Kidney tubule cell (primary cell): ENCODE measurements at places on chromosomes 6 and 20.

DNA sequence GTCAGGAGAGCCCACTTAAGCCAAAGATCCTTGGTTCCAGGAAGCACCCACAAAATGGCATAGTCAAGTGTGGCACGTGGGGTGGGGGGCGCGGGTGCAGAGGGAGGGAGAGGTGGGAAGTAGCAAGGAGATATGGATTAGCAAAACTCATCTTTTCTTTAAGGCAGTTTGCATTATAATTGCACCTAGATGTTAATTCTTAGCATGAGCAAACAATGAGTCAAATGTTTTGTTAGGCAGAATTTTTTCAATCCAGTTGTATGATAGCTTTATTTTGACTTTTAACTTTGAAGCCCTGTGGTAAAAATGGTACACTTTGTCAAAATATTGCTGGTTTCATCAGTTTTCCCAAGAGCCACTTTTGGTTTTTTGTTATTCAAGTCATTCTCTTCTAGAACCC is 15.0 kb downstream of the SCAND1 start:
- no peak for DNase-seq

GRCh38 chr6:118306392-118307238 is 241.5 kb upstream of the PLN start:
- DNase-seq: no peak

DNA sequence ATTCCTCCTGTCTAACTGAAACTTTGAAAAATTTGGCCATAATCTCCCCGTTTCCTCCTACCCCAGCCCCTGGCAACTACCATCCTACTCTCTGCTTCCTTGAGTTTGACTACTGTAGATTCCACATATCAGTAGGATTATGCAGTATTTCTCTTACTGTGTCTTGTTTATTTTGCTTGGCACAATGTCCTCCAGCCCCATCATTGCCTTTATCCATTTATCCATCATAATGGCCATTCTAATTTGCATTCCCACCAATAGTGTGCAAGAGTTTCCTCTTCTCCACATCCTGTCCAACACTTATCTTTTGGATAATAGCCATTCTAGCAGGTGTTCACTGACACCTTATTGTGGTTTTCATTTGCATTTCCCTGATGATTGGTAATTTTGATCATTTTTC is 202.3 kb downstream of the THBS2 start:
- no peak for DNase-seq

DNA sequence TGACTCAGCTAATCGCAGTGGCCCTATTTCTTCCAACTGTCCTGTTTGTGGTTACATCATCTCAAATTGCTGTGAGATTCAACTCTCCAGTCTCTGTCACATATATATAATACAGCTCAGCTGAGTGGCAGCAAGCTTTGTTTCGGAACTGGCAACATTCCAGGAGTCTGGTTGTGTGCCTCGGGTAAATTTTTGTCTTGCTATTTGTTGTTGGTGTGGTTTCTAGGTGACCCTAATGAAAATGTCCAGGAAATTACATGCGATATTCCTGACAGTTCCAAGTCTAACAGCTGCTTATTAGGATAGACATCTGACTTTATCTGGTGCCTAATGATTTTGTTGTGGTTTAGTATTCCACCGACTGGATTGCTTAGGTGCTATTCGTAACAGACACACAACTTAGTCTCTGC is 581.8 kb downstream of the CD109 start:
- DNase-seq: peak; percentile 17

DNA sequence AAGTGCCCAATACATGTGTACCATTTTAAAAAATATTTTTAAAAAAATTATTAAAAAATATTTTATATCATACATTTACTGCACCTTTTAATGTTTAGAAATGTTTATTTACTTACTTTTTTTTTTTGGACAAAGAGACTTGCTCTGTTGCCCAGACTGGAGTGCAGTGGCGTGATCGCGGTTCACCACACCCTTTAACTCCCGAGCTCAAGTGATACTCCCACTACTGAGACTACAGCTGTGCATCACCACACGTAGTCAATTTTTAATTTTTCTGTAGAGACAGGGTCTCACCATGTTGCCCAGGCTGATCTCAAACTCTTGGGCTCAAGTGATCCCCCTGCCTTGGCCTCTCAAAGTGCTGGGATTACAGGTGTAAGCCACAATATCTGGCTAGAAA is 9.2 kb upstream of the SIRPG start:
- DNase-seq: no peak

GRCh38 chr6:134074151-134075055 is 22.0 kb upstream of the SLC2A12 start:
- DNase-seq: no peak

DNA sequence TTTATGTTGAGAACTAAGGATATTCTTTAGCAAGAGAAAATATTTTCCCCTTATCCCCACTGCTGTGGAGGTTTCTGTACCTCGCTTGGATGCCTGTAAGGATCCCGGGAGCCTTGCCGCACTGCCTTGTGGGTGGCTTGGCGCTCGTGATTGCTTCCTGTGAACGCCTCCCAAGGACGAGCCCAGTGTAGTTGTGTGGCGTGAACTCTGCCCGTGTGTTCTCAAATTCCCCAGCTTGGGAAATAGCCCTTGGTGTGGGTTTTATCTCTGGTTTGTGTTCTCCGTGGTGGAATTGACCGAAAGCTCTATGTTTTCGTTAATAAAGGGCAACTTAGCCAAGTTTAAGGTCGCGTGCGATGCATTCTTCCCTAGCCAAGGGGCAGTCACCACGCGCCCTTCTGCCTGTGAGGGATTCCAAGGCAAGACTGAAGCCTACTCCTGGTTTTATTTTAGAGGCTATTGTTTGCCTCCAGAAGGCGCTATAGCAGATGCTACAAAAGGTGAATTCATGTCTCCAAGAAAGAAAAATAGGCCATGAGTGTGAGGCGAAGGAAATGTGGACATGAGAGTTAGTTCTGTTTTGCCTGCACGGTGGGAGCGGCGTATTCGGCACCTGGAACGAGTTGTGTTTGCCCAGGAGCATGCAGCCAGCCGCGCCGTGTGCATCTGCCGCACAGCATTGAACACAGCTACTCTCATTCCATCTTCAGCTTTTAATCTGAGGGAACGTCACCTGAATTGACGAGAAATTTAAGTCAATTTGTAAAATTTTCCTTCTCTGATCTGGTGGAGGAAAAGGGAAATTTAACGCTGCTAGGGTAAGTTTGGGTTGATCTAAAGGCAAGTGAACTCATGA is 40.3 kb upstream of the IRF4 start:
- no peak for DNase-seq

- DNase-seq: peak; percentile 83
These were observed 619 bp downstream of the RREB1 start for GRCh38 chr6:7108196-7108963.

GRCh38 chr6:1317302-1317815 is 5.5 kb downstream of the FOXQ1 start:
- DNase-seq: no peak

DNA sequence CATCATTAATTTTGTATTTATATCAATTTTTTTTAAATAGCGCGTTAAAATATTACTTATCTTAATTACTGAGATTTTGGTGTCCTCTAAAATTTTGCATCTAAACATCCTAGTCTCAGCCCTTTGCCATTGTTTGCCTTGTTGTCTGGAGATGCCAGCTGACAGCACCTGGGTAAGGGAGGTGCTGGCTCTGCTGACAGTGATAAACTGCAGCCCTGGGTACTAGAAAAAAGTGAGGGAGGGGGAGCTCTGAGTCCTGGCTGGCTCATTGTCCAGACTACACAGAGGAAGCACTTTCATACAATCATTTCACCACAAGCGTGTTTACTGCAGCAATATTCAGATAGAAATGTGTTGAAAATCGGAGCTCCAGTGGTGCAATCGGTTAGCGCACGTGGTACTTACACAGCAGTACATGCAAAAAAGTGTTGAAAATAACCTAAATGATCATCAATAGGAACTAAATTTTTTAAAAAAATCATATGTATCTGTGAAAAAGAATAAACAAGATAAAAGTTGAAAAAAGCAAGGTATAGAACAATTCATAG is 18.5 kb upstream of the UBR2 start:
- DNase-seq: no peak

- no peak for DNase-seq
These were observed 5.5 kb downstream of the C6orf141 start for GRCh38 chr6:49555951-49556350.

DNA sequence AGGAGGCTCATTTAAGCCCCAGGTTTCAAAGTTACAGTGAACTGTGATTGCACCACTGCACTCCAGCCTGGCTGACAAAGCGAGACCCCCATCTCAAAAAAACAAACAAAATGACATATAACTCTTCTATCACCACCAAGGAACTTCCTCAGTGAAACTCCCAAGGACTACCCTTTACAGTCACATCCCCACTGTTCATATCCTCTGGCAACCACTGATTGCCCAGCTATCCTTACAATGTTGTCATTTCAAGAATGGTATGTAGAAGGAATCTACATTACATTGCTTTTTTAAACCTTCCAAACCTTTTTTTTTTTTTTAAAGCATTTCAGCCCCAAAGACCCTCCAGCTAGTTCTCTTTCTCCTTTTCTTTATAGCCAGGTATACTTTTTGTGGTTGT is 123.1 kb upstream of the CARMIL1 start:
- DNase-seq: no peak

- no peak for DNase-seq
These were observed 27.3 kb downstream of the PYGB start for GRCh38 chr20:25274891-25275812.

DNA sequence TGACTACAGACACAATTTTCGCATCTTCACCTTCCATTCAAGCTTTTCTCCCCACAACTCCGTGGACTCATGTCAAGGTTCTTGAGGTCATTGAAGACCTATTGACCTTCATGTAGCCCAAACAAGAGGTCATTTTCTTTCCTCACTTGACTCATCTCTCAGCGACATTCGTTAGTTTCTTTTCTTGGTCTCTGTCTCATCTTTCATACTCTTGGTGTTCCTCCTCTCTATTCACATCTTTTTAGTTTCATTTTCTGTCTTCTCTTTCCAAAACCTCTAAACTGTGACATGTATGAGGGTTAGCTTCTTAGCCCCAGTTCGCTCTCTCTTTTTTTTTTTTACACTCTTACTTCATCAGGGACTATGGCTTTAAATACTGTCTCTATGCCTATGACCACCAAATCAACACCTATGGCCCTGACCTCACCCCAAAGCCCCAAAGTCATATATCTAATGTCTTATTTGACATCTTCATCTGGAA is 128.6 kb upstream of the BACH2 start:
- DNase-seq: no peak

- DNase-seq: no peak
These were observed 36.3 kb upstream of the PCMTD2 start for GRCh38 chr20:64219202-64219601.

GRCh38 chr6:20791944-20792343 is 257.7 kb downstream of the CDKAL1 start:
- DNase-seq: no peak

DNA sequence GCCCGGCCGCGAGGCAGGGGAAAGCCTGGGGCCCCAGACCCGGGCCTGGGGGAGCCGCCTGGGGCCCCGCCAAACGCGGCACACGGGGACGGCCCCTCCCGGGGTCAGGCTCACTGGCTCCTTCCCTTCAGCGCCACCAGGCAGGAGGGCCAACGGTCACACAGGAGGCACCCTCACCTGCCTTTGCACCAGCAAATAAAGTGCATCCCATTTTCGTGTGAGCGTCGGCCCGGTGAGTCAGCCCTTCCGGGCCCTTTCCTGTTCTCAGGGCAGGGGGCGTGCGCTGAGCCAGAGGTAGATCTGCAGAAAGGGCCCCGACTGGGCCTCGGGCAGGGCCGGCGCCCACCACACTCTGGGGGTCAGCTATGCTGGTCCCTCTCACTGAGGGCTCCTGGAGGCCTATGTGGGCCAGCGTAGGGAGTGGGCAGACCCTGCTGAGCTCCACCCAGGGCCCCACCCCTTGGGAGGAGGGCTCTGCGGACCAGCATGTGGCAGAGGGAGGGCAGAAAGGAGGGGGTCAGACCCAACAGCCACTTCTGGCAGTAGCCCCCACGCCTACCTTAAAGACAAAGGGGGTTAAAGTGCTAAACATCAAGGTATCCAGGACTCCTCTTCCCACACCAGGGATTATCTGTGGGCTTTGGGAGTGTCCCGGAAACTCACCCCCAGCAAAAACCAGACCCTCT is 931 bp upstream of the UCKL1 start:
- DNase-seq: peak; percentile 68
